ENCODE measurements at places on chromosomes 11 and 22.

DNA sequence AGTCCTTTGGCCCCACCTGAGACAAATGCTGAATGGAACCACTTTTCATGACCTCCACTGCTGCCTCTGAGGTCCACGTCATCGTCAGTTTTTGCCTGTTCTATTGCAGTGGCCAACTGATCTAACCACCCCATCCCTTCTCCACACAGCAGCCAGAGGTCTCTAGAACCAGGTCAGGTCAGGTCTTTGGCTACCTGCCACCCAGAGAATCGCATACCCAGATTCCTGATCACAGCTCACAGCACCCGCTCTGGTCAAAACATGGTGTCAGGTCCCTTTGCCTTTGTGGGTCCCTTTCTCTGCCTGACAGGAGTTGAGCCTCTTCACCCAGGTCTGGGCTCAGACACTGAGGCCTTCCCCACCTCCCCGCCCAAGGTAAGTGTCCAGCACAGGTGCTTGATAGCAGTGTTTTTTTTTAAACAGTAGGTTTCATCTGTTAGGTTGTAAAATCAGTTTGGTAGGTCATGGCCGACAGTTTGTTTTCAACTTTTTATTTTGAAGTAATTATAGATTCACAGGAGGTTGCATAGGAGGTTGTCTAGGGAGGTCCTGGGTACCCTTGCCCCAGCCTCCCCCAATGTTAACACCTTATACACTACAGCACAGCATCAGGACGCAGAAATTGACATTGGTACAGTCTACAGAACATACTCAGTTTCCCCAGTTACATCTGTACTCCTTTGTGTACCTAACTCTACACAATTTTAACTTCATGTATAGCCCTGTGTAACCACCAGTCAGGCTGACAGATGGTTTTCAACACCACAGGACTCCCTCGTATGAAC, 6.9 kb downstream of the C22orf39 start:
- no peak for DNase-seq

DNA sequence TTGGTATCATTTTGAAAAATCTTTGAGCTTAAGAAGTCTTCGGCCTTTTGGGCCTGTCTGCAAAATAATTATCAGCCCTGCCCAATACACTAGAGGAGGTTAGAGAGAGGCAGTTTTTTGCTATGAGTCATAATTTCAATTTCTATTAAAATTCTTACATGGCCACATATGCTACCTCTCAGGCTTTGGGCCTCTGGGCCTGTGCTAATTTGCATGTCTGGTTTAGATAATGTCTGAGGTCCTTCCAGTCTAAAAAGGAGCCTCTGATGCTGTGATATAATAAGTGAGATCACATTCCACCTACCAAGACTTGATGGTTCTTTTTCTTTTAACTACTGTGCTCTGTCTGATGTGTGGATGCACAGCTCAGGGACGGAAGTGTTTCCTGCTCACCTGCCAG, 70.8 kb downstream of the KCNJ1 start:
- no peak for DNase-seq

DNA sequence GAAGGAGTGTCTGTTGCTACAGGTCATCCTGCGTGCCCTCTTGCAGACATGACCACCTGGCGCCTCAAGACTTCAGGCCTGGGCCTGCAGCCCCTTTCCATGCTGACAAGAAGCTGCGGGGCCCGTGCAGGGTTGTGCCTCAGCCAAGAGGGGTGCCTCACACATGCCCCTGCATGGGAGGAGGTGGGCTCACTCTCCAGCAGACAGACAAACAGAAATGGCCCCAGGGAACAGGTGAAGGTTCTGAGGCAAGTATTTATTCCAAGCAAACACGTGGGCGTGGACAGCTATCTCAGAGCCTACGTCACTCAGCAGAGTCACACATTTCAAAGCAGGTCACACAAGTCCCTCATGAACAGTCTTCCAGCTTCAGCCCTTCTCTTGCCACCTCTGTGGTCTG, 5.9 kb upstream of the SYCE3 start:
- no peak for DNase-seq

DNA sequence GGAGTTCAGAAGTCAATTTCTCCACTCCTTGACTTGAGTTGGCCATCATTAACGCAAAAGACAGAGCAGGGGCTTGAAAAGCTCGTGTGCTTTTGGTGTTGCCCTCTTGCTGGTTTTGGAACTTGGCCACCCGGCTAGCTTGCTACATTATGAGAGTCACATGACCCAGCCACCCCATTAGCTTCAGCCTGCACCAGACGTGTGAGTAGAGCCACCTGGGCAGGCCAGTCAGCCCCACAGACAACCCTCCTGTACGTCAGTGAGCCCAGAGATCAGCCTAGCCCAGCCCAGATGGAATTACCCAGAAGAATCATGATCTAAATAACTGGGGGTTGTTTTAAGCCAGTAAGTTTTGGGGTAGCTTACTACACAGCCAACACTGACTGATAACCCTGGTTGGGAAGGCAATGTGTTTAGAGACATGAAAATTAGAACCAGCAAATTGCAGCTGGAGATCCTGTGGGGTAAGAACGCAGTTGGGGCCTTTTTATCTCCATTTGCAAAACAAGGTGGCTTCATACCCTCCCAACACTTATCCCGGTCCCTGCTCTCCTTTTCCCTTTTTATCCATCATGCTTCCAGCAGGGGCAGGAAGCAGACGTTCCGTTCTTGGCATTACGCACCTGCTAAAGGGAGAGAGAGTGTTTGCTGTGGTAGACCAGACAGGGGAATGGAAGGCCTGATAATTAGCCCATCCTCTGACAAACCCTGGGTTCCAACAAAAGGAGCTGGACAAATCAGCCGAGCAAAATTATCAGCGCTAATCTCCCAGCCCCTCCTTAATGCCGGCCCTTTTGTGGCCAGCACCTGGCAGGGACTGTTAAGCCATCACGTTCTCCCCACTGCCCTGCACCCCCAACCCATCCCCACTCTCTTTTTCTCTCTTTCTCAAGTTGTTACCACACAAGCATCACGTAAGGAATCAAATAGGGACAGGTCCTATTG, 548.7 kb upstream of the CADM1 start:
- DNase-seq: no peak

DNA sequence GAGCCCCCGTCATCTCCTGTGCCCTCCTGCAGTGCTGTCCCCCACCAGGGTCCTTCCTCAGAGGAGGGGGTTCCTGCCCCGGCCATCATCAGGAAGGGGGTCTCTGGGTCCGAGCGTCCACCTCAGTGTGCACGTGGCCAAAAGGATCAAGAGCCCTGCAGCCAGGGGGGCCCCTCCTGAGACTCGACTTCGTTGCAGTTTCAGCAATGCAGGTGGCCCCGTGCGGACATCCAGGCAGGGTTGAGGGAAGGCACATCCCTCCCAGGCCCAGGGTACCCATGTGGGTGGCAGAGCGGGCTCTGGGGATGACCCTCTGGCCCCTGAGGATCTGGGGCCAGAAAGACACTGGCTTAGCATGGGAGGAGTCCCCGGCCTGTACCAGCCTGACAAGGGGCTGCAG, 41.3 kb downstream of the LRP5 start:
- DNase-seq: no peak

GRCh38 chr11:119388103-119388502, 6.6 kb upstream of the USP2 start:
- no peak for DNase-seq

DNA sequence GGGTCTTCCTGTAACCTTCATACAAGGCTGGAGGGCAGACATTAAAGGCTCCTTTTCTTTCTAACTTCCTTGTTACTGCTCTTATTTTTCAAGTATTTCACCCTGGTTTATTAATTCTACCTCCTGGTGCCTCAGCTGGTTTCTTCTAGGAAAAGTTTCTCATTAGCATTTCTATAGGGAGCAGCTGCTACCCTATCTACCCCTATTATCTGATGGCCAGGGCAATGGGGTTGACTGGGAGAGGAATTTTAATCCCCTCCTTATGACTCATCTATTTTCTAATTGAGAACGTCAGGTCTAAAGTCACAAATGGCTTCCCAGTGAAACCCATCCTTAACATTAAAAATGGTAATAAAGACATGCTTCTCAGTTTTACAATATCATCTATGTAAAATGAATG, 5.0 kb downstream of the MAP6 start:
- no peak for DNase-seq

GRCh38 chr11:69546735-69547370, 65.4 kb downstream of the LINC01488 start:
- DNase-seq: no peak

- no peak for DNase-seq
These were observed 94.4 kb downstream of the SLC1A2 start for GRCh38 chr11:35324981-35325380.

GRCh38 chr11:128894685-128895084, 3.5 kb downstream of the KCNJ5 start:
- no peak for DNase-seq

GRCh38 chr11:86888164-86889000, 66.8 kb downstream of the FZD4 start:
- no peak for DNase-seq

Data from OCI-LY7 (cell line).